ENCODE measurements at places on chromosomes 13 and 19.

DNA sequence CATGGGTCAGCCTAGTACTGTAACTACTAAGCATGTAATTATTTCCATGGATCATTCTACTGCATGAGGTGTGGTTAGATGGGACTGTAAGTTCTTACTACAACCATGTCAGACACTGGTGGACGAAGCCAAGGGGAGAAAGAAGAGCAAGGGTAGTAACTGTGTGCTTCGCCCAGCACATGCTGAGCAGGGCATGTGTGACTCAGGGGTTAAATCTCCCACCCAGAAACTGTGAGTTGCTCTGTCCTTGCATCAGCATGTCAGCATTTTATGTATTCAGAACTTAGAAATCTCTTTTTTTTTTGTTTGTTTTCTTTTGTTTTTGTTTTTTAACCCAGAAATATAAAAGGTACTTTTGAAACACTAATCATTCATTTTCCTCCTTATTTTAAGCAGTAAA is 436.6 kb upstream of the KLF12 start:
- no peak for DNase-seq

DNA sequence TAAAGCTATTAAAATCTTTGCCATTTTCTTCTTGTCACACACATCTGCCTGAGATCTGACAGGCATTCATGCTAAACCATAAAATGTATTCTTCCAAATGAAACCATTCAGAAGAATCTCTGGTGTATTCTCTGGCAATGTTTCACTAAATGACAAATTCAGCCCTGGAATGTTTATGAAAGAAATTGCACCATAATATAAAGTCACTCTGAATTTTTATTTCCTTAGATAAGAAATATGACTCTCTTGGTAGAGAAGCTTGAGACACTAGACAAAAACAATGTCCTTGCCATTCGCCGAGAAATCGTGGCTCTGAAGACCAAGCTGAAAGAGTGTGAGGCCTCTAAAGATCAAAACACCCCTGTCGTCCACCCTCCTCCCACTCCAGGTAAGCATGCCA is 14.3 kb downstream of the OLFM4 start:
- DNase-seq: no peak

DNA sequence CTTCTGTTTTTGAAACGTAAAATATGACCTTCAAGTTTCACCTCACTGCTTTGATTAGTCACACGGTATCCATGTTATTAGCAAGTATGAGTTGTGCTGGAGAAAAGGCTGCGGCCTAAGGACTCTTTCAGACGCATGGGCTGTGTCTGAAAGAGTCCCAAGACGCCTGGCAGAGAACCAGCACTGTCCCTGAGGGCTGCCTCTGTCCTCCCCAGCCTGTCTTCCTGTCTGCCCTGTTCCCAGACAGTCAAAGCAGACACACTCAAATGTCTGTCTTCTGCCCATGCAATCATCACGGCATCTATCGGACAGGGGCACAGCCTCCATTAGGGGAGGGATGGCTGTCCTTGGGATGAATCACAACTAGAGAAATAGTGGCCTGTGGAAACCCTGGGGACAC is 65.5 kb downstream of the DPY19L3 start:
- DNase-seq: no peak

DNA sequence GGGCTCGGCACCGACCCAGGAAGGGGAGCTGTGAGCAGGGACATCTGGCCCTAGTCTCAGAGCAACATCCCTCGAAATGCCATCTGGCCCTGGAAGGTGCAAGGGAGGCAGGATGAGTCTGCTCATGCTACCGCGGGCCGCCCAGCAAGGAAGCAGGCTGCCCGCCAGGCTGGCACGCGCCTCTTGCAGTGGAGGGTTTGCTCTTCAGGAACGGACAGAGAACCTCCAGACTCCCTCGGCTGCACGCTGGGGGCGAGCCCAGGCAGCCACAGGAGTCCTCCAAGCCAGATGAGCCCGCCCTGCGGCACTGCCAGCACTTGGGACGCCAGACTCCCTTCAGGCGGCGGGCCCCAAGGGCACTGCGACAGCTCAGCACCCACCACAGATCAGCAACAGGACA is 10.1 kb upstream of the ATP8B3 start:
- DNase-seq: no peak

DNA sequence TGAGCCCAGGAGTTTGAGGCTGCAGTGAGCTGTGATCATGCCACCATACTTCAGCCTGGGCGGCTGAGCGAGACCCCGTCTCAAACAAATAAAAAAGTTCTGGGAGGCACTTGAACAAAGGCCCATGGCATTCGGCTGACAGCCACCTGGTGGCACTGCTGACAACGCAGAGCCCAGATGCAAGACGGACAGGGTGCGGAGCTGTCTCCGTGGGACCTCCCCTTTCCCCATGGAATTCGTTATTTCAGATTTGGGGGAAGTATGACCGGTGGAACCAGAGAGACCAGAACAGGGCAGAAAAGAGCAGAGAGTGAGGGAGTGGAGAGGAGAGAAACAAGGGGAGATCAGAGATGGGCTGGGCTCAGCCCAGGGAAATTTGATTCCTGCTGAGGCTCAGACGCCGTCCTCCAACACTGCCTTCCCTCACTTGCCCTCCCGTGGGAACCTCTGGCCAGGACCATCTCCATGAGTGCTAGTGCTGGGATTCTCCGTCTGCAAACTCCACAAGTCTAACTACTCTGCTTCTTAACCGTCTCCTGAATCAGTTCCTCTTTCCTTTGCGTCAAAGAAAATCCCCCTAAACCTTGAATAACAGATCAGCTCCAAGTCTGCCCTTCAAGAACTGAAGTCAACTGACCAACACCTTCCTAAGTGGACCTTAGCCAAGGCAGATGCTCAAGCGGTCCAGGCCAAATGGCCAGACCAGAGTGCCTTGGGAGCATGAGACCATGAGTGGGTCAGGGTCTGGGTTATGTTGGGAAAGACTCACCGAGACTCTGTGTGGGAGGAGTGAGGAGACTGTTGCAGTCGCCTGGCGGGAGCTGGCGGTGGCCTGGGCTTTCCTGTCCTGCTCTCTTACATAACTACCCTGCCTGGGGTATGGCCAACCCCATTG is 11.9 kb upstream of the ATF5 start:
- DNase-seq: no peak

DNA sequence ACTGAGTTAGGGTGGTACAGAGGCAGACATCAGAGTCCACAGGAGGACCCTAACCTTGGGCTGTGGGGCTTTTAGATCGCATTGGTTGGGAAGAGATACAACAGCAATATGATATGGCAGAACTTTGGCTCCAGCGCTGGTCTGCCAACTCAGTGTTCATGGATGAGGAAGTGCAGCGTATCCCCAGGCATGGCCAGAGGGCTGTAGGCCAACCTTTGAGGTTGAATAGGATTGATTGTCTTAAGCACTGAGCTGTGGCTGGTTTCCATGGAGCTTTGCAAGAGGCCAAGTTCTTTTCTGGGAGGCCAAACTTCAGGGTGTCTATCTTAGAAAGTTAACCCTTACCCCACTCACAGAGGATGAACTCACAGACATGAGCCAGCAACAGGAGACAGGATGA is 144.1 kb upstream of the TMTC4 start:
- DNase-seq: no peak

DNA sequence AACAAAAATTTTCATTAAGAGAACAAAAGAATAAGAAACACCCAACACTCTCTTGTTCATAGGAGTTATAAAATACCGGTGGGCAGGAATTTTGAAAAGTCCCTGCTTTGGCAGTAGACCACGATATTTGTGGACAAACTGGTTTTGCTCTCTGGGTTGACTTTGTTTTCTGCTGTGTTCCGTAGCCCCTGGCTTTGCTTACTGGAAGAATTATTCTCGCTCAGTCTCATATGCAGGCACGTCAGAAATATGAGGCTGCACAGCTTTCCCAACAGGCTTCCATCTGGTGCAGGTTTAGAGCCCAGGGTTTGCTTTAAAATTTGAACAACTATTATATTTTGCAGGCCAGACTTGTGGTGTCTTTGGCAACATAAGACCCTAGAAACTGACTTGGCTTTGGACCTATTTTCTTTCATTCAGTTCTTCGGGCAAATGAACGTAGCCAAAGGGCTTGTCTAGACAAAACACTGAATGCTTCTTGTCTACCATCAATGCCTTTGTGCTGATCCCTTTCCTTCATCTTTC is 2012.6 kb downstream of the PCDH9 start:
- DNase-seq: no peak

GRCh38 chr13:28041031-28041461 is 52.6 kb upstream of the URAD start:
- no peak for DNase-seq

DNA sequence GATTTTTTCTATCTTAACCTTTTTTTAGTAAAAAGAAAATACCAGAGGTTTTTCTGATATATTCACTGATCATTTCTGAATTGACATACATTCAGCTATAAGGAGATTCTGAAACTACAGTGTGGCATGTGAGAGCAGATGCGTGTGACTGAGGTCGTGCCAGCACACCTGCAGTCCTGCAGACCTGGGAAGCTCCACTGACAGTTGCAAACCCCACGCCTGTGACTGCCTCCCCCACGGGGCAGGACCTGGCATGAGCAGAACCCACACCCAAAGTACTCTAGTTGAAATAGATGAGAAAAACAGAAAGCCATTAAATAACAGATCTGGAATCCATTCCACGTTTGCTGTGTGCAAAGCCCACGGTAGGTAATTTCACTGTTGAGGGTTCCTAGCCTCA is 80.7 kb downstream of the TEX29 start:
- no peak for DNase-seq

- DNase-seq: no peak
Measured at GRCh38 chr13:67146523-67147130, 83.5 kb downstream of the PCDH9 start.

DNA sequence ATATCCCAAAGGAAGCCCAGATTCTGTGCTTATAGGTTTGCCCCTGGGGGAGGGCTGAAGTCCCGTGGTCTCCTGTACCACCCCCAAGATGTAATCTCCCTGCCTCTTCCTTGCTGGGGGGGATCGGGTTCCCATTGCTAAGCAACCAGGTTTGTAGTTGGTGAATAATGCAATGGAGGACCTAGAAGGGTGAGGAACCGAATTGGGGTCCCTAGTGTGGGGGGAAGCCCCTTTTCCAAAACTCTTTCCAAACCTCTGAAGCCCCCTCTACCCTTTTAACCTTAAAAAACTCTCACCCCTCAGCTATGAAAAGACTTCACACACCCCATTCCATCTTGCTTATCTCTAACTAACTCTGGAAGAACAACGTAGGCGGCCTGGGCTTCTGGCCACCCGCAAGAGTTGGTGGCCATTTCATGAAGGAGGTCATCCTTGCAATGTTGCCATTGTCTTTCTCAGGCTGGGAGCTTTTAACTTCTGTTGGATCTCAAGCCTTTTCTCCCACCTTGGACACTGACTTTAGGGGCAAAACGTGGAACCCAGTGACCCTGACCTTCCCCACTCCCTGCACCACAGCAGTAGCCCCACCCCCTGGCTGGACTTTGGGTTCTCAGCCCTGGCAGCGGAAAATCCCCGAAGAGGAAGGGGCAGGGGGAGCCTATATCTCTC is 661 bp downstream of the PALM3 start:
- no peak for DNase-seq

DNA sequence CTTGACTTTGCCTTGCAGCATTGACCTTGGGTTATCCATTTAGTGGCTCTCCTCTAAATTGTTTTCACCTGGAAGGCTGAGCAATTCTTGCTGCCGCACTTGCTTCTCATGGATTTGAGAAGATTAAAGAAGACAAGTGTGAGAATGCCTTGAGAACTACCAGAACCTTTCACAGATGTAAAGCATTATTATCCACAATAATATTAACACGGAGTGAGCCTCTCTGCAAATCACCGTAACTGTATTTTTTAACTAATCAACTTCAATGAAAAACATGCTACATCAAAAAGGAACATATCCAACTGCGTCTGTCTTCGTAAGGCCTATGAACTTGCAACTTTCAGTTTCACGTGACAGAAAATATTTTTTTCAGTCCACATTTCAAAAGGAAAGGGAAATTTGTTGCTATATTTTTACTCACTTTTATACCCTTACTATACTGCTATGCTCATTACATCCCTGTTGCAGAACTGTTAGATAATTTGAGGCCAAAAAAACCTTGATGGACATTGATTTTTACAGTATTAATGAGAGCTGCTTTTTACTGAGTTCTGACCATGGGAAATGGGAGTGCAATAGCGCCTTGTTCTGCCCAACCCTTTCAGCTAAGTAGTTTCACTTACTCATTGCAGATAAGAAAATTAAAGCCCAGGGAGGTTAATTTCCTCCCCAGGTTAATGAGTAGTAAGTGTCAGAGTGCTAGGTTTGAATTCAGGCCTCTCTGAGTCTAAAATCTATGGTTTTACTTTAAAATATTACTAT is 93.8 kb upstream of the RAP2A start:
- DNase-seq: no peak

DNA sequence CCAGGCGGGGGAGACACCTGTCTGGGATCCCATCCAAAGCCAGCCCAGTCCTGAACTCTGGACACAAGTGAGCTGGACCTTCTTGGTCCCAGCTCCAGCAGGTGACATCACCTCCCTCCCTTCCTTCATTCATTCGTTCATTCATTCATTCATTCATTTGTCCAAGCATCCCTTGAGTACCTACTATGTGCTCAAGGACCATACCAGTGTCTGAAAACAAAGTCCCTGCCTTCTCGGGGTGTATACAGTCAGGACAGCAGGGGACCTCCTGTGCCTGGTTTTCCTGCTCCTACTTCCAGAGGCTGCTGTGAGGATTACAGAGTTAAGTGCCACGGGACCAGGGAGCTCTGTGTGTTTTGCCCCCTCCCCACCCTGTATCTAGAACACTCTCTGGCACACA is 14.0 kb downstream of the ACER1 start:
- DNase-seq: no peak

DNA sequence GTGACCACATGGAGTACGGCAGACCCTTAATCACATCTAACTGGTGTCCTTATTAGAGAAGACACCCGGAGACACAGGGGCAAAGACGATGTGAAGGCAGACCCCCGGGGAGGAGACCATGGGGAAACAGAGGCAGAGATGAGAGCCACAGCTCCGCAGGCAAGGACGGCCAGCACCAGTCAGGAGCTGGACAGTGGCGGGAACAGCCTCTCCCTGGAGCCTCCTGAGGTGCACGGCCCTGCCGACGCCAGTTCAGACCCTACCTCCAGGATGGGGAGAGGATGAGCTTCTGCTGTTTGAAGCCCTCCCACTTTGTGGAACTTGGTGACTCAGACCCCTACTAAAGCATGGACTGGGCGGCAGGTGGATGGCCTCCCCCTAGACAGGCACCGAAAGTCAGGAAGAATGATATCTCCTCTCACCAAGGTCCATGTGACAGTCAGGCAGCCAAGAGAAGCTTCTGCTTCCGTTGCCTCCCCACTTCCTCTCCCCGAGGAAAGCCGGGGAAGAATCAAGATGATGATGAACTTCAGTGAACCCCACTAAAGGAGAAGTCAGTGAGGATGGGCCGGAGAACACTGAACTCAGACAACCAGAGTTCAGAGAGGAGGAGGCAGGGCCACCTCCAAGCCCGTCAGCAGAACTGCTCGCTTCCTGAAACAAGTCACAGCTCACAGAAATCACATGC is 25.4 kb downstream of the RAB20 start:
- DNase-seq: no peak

GRCh38 chr13:77343841-77344240 is 16.9 kb upstream of the MYCBP2 start:
- no peak for DNase-seq

GRCh38 chr13:51858433-51859247 is 3.1 kb upstream of the CCDC70 start:
- DNase-seq: no peak
